ENCODE measurements at places on chromosomes 5 and 9. TPM values are rescaled to one million over a fixed set of nuclear protein-coding genes. Genes with fewer than 3 reads are reported as not detected.

The CDC20B gene
- not detected for total RNA-seq

The ADAMTS13 gene
- 3.5 TPM for total RNA-seq

The SPINK7 gene
- not detected for total RNA-seq

The IRX2 gene
- total RNA-seq = 3.3 TPM

The ISL1 gene
- total RNA-seq = 0.49 TPM

The ENTPD8 gene
- total RNA-seq = not detected

- DNase-seq = no peak
Measured at GRCh38 chr5:54398191-54398590, 57.3 kb upstream of the HSPB3 start.

- DNase-seq = no peak
Measured at GRCh38 chr9:110546411-110546871, 33.1 kb downstream of the SVEP1 start.

GRCh38 chr5:38467353-38468040 is 88.9 kb downstream of the LIFR start:
- DNase-seq = peak; percentile 64

DNA sequence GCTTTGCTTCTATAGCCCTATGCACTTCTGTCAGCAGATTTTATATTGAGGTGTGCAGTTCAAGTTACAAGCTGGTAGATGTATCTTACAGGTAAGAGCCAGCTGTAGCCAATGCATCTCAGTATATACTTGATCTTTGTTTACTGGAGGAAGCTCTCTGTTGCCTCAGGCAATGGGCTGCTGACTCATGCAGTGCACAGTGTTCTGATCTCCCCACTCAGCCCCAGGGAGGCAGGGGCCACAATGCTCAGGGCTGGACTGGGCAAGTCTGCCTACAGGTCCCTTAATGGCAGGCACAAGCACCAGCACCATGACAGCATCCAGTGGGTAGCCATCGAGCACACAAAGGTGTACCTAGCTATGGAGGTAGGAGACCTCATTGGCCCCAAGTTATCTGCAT is 178.8 kb upstream of the CDH10 start:
- no peak for DNase-seq

DNA sequence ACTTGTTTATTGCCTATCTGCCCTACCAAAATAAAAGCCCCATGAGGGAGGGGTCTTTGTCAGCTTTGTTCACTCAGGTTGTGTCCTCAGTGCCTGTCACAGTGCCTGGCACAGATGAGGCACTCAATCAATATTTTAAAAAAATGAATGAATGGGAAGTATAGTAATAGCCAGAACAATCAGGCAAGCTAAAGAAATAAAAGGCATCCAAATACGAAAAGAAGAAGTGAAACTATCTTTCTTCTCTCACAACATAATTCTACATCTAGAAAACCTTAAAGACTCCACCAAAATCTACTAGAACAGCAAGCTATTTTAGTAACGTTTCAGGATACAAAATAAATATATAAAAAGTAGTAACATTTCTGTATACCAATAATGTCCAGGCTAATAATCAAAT is 37.8 kb upstream of the C5orf63 start:
- DNase-seq = no peak

DNA sequence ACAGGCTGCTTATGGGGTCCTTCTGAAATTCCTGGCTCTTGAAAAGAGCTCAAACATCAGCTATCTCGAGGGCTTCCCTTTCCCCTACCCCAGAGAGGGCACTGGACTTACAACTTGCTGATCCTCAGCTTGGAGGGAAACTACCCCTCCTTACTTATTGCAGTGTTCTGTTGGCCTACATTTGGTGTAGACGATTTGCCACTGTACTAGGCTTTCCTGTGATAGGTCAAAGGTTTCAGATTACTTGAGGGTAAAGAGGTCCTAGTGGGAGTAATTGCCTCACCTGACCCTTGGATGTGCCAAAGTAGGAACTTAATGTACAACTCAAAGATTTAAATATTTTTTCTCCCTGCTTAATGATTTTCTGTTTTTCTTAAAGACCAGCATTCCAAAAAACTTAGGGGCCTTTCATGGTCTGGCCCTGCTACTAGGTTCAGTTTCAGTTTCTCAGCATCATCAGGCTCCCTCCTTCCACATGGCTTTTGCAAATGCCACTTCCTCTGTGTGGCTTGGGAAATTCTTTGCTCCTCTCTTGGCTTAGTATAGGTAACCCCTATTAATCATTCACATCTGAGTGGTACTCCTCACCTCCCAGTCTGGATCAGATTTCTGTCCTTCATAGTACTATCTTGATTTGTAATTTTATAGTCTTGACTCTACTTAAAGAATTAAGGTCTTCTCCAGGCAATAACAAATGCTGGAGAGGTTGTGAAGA is 32.4 kb downstream of the CYSTM1 start:
- DNase-seq = no peak

GRCh38 chr9:134458207-134459108 is 132.2 kb downstream of the RXRA start:
- DNase-seq = no peak

DNA sequence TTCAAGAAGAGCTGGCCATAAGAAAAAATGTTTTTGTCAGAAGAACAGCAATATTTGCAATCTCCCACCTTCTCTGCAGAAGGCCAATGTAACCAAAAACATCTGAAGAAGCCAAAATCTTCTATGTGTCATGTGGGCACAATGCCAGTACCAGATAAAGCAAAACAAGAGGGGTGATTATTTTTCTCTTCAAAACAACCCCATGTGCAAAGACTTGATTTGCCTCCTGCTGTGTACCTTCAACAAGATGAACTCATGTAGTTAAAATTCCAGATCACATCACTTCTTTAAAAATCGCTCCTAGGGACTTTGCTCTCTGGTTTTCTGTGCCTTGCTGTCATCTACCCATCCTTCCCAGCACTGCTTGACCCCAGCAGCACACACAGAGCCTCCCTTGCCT is 134.0 kb upstream of the MAP3K1 start:
- DNase-seq = no peak

- DNase-seq = peak; percentile 65
Measured at GRCh38 chr9:7570107-7570720, 229.4 kb downstream of the DMAC1 start.

GRCh38 chr9:30197954-30198353 is 2186.5 kb upstream of the ACO1 start:
- no peak for DNase-seq

- no peak for DNase-seq
Measured at GRCh38 chr9:21141427-21141882, at the start of gene IFNW1. Gene IFNW1, minus strand, starts transcription at chr9:21141832. Its CDS starts 262 bp downstream, at chr9:21141570.

- no peak for DNase-seq
Measured at GRCh38 chr5:109529520-109529919, 119.7 kb upstream of the PJA2 start.

- no peak for DNase-seq
Measured at GRCh38 chr5:124512236-124512635, 234.2 kb downstream of the ZNF608 start.

- DNase-seq = no peak
Measured at GRCh38 chr5:178762960-178763359, 32.5 kb upstream of the ZNF354A start.
